ENCODE measurements at places on chromosomes 5 and 9. TPM values are rescaled to one million over a fixed set of nuclear protein-coding genes. Genes with fewer than 3 reads are reported as not detected.

DNA sequence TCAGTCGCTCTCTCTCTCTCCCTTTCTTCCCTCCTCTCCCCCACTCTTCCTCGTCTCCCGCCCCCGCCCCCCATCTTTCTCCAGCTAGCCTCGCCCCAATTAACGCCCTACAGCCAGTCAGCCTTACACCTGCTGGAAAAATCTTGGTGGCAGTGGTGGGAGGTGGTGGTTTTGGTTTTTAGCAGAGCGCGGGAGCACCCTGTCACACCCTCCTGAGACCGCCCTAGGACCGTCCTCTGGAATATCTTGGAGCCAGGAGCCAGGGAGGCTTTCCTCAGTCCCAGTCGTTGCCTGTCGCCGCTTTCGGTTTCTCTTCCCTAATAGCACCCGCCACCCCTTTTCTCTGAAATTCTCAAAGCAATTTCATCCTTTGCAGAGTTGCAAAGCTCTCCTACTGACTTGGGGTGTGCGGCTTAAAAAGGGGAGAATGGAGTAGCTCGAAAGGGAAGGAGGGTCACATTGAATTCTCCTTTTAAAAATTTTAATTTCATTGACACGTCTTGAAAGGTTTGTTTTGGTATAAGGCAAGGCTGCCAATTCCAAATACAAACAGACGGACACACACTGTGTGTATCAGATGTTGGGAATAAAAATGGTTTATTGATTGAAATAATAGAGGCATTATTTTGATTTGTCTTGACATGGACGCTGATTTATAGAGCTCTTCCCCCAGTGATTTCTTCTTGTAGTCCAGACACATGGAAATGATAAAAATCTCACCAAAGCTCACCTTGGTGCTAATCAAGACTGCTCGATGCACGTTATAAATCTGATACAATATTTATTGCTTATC is 301.3 kb downstream of the PARP8 start:
- no peak for DNase-seq

DNA sequence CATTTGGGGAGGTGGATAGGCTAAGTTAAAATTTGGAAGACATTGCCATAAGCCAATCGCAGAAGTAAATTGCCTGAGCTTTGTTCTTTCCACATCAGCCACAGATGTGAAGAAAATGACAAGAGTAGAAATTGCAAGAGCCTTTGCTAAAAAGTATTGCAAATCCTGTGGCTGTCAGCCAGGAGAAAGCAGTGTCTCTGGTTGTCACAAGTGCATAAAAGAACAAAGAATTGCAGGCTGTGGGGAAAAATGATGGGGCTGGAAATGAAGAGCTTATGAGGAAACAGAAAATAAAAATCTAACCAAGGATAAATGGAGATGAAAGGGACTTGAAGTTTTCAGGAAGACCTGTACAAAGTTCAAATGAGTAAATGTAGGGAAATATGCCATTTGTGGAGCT is 344.8 kb downstream of the CSNK1G3 start:
- no peak for DNase-seq

DNA sequence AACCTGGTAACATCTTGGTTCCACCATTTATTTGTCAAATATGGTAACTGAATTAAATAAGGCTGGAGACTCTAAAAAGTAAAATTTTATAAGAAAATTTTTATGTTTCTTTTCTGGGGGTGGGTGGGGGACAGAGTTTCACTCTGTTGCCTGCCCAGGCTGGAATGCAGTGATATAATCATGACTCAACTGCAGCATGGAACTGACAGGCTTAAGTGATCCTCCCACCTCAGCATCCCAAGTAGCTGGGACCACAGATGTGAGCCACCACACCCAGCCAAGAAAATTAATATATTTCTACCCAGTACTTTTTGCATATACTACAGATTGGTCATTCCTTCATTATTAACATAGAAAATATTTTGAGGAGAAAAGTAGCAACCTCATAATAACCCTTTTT is 216.9 kb downstream of the DEPDC1B start:
- no peak for DNase-seq

DNA sequence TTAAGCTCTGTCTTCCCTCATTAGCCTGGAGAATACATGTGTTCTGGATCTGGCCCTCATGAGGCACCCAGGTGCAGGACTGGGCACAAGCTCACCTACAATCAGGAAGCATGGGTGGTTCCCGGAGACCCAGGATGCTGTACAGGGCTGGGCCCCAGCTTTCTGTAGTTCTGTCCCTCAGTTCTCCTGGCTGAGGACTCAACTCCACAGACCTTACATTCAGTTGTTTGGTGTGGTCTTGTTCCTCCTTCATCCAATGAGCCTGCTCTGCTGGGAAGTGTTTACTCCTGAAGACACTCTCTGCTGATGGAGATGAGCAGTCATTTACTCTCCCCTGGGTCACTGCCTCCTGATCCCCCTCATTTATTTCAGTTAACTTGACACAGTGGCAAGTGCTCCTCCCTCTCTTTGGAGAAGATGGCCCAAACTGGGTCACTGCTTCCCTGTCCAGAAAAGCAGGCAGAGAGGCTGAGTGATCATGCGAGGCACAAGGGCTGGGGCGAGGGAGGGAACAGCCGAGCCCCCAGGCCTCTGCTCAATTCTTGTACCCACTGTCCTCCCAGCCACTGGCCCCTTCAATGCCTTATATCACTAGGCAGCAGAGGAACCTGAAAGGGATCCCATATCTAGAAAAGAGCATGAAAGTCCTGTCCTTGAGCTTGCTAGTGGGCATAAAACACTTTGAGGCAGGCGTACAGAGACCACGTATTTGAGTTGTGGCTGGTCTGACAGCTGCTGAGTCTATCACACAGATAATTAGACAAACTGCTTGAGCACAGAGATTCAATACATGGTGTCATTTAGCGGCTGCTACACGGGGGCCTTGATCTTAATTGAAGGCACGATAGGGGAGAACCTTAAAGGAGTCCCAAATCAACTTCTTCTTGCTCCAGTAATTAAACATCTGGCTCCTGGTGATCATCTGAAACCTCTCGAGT is 221.7 kb downstream of the FSTL4 start:
- DNase-seq: no peak

DNA sequence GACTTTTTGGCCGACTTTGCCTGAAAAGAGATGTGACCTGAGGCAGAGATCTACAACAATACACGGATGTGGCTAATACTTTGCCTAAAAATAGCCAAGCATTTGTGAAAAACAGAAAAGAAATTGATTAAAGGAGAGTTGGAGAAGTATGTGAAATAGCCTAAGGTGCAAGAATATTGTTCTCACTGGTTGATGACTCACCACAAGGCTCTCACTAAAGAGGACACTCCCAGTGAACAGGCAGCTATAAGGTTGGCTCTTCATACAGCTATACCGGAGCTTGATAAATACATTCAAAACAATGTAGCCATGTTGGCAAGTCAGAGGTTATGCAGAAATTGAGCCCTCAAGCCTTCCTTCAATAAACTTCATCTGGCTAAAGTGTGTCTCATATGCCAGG is 317.2 kb upstream of the GRAMD2B start:
- no peak for DNase-seq

- DNase-seq: no peak
Observed at GRCh38 chr5:33065131-33065530, 354.0 kb downstream of the NPR3 start.

- DNase-seq: no peak
Observed at GRCh38 chr9:135614821-135615665, 24.3 kb downstream of the GLT6D1 start.

GRCh38 chr9:126055381-126055985 is 271.1 kb upstream of the MVB12B start:
- DNase-seq: no peak

Gene EFCAB9
- not detected for total RNA-seq

- DNase-seq: no peak
Observed at GRCh38 chr9:37328556-37329227, 93.8 kb upstream of the GRHPR start.

Gene SLC34A3
- not detected for total RNA-seq

- no peak for DNase-seq
Observed at GRCh38 chr9:90843525-90843924, 41.9 kb downstream of the SYK start.

Gene SLC4A9
- 0.21 TPM for total RNA-seq

Gene TMEM171
- not detected for total RNA-seq

DNA sequence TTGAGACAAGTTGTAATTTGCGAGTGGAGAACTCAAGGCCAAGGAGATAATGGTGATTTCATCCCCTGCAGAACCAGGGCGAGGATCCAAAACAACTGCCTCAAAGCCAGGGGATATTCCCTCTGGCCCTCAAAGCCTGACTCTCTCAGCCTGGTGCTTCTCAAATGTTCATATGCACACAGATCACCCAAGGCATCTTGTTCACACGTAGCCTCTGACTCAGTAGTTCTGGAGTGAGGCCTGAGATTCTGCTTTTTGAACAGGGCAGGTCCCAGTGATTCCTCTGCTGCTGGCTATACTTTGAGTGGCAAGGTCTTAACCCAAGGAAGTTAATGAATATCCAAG is 30.2 kb upstream of the WWC1 start:
- DNase-seq: no peak

DNA sequence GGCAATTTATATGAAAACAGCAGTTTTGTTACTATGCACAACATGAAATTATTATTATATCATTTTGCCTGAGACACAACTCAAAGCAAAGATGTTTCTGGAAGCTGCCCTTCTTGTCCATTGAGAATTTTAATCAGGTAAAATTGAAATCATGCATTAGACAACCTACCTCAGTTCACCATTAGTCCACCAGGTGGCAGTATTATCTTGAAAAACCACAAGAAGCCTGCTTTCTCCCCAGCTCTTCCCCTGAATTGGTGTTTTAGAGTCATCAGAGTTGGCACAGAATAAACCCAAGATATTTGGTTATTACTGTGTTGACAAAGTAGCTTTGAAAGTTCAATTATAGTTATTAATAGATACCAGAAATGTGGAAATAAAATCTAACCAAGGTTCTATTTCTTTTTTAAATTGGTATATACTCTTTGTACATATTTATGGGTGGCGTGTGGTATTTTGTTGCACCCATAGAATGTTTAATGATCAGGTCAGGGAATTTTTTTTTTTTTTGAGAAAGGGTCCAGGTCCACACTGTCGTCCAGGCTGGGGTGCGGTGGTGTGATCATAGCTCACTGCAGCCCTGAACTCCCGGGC is 25.7 kb downstream of the UTP15 start:
- DNase-seq: no peak

DNA sequence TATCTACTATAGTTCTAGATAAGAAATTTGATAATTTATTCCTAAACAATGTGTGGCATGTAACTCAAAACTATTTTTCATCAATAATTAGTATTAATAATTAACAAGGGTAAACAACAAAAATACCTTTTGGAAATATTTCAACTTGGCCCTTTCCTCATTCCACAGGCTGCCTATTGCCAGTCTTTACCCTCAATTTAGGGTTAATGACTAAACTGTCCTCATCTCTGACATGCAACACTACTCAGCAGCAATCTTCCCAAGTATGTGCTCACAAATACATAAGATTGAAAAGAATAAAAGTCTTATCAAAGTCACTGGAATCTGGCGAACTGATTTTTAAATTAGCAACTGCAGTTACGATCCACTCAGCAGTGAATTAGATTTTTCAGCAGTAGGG is 153.6 kb downstream of the GLIS3 start:
- no peak for DNase-seq

GRCh38 chr9:104944356-104944755 is 16.4 kb upstream of the ABCA1 start:
- no peak for DNase-seq

- DNase-seq: no peak
Observed at GRCh38 chr9:76895186-76895585, 10.7 kb downstream of the PRUNE2 start.

- DNase-seq: no peak
Observed at GRCh38 chr5:154356020-154356655, 89.7 kb upstream of the SAP30L start.

- no peak for DNase-seq
Observed at GRCh38 chr5:159833088-159833487, 83.2 kb upstream of the ADRA1B start.

DNA sequence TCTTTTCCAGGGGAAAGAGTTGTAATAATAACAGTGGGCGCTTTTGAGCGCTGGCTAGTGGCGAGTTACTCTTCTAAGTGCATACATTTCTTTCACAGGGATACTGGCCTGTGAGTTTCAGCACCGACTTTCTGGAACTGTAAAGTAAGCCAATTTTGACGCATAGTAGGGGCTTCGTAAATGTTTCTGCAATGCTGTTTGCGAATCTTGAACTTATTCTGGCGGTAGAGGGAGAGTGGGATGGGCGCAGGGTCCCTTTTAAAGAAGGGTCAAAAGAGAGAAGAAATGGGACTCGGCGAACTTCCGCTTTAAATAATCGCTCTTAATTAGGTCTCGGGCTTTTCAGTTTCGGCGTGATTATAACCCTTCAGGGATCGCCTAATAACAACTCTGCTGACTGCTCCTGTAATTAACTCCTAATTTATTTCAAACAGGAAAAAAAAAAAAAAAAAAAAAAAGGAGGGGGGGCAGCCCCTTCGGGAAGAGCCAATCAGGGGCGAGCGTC is 351 bp upstream of the MSX2 start:
- no peak for DNase-seq

DNA sequence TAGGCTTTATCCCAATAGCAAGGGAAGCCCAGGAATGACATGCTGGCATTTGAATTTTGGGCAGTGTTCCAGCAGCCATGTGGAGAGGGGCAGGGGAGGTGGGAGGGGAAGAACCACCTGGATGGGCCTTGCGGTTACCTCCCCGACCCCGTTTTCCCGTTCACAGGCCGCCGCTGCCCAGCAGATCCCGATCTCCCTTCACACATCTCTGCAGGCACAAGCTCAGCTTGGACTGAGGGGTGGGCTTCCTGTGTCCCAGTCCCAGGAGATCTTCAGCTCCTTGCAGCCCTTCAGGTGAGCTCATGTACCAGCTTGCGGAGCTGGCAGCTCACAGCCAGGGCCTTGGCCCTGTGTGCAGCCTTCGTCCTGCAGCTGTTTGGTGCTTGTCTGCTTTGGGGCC is 15.7 kb upstream of the POMT1 start:
- DNase-seq: no peak

Gene TSSK1B
- total RNA-seq: not detected

Gene HMCN2
- total RNA-seq: 6.0 TPM

- no peak for DNase-seq
Observed at GRCh38 chr9:110266795-110267194, 10.5 kb upstream of the TXN start.

Gene NFX1
- total RNA-seq: 23.0 TPM

- no peak for DNase-seq
Observed at GRCh38 chr9:135945969-135946368, 15.2 kb downstream of the UBAC1 start.

GRCh38 chr5:80059354-80059980 is 24.3 kb downstream of the THBS4 start:
- DNase-seq: no peak

Gene NTNG2
- total RNA-seq: 6.5 TPM

Gene CDX1
- total RNA-seq: not detected

All from left cardiac atrium (tissue), 4 donors.